Activated T-helper 1 cell treated with anti-CD3 and anti-CD28 coated beads, Interleukin-12 subunit alpha, Interleukin-12 subunit beta, Interleukin-2, Interleukin-4 antibody, amounts not matched to agents 30 ng/mL and 10 ng/mL and 1 ng/mL, durations not matched to agents 14 hours and 24 hours and 36 hours (primary cell): ENCODE measurements at places on chromosomes 13 and 19. TPM values are rescaled to one million over a fixed set of nuclear protein-coding genes. Genes with fewer than 3 reads are reported as not detected.

- H3K36me3 ChIP-seq, result no peaks in the 10 kb centered on the region
- no peak overlapping the region for H3K4me3 ChIP-seq
- H3K27me3 ChIP-seq, result no peaks in the 10 kb centered on the region
- no peak overlapping the region for H3K27ac ChIP-seq
- H3K4me1 ChIP-seq, result no peaks in the 10 kb centered on the region
These were observed 904.8 kb upstream of the PCDH20 start for GRCh38 chr13:62320129-62321108.

DNA sequence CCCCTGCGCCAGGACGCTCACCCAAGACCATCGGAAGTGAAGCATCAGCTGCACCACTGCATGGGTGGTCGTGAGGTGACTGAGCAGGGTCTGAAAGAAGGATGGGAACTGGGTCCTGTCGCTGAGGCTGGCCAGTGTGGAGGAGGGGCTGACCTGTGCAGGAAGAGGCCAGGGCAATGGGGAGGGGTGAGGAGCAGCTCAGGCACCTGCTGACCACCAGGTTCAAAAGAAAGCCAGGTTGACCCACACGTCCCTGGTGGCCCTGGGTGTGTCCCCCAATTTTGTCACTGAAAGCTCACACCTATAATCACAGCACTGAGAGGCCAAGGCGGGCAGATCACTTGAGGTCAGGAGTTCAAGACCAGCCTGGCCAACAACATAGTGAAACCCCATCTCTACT, 13.7 kb upstream of the ZSCAN1 start:
- no peaks in the 10 kb centered on the region for H3K27me3 ChIP-seq
- H3K36me3 ChIP-seq, result peaks cover 4% of the 10 kb centered on the region
- DNase-seq, result no peak
- H3K4me3 ChIP-seq, result no peak overlapping the region
- H3K27ac ChIP-seq, result no peak overlapping the region
- no peaks in the 10 kb centered on the region for H3K4me1 ChIP-seq

- no peak overlapping the region for H3K27ac ChIP-seq
- H3K36me3 ChIP-seq, result no peaks in the 10 kb centered on the region
- DNase-seq, result no peak
- no peak overlapping the region for H3K4me3 ChIP-seq
These were observed 463.0 kb downstream of the TSHZ3 start for GRCh38 chr19:30886222-30886621.

GRCh38 chr13:94859811-94860210, 147.5 kb upstream of the SOX21 start:
- H3K4me3 ChIP-seq, result no peak overlapping the region
- H3K36me3 ChIP-seq, result no peaks in the 10 kb centered on the region
- no peak overlapping the region for H3K27ac ChIP-seq
- H3K27me3 ChIP-seq, result peaks cover 5% of the 10 kb centered on the region
- peaks cover 10% of the 10 kb centered on the region for H3K4me1 ChIP-seq

- H3K4me3 ChIP-seq, result no peak overlapping the region
These were observed 5.9 kb upstream of the SLC7A9 start for GRCh38 chr19:32875428-32875827.

- H3K4me1 ChIP-seq, result peaks cover 24% of the 10 kb centered on the region
- no peak overlapping the region for H3K4me3 ChIP-seq
These were observed 71.4 kb downstream of the LRCH1 start for GRCh38 chr13:46624353-46624752.

DNA sequence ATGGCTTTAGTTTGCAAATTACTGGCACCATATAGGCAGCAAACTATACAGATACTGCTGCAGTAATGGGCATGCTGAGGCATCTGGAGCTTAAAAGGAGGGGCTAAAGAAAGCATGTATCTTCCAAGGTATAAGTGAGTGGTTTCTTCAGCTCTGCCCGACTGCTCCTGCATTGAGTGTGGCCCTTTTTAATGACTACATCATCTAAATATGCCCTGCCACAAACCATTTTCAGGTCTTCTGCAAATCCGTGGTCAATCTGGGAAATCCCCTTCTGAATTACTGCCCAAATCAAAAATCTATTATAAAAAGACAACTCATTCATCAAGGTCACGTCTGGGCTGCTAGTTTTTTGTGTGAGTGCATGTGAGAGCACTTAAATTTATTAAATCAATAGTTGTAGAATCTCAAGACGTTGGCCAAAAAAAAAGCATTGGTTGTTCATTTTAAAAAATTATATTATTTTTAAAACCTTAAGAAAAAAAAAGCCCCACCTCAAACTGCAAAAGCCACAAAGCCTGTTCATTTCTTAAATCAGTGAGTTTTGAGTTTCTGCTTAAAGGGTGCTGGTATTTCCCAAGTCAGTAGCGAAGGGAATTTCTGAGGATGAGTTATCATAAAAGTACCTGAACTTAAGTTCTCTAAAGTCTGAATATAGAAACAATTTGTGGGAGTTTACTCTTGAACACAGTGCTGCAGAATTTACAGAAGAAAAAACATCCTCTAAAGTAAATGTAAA, 16.3 kb downstream of the LCP1 start:
- H3K27me3 ChIP-seq, result no peaks in the 10 kb centered on the region
- H3K4me1 ChIP-seq, result peaks cover 82% of the 10 kb centered on the region
- peaks cover 44% of the 10 kb centered on the region for H3K36me3 ChIP-seq
- peak overlapping the region; percentile 69 for H3K4me3 ChIP-seq

- peak overlapping the region; percentile 78 for H3K27ac ChIP-seq
- H3K36me3 ChIP-seq, result peaks cover 5% of the 10 kb centered on the region
- H3K27me3 ChIP-seq, result no peaks in the 10 kb centered on the region
- peak overlapping the region; percentile 92 for H3K4me3 ChIP-seq
- H3K4me1 ChIP-seq, result peaks cover 20% of the 10 kb centered on the region
These were observed 22.2 kb downstream of the ZNF175 start for GRCh38 chr19:51593138-51593890.

GRCh38 chr13:31105020-31105795, 56.5 kb downstream of the HSPH1 start:
- no peak overlapping the region for H3K4me3 ChIP-seq
- H3K36me3 ChIP-seq, result no peaks in the 10 kb centered on the region
- H3K4me1 ChIP-seq, result no peaks in the 10 kb centered on the region
- H3K27ac ChIP-seq, result no peak overlapping the region

DNA sequence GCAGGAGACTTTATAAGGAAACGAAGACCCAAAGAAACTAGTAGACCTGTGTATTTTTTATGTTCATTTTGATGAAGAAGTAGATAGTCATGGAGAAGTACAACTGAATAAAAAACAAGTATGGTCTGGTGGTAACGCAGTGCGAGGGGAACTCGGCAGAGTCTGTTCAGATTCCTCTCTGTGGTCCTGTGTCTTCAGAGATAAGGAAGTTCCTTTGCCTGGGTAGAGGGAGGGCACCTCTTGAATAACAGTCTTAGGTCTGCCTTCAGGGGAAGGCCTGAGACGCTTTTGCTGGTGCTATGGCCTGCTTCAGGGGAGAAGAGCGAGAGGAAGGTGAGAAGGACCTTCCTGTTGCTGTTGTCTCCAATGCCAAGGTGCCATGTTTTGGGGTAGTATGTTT, 25.9 kb upstream of the SLC46A3 start:
- H3K27ac ChIP-seq, result no peak overlapping the region
- no peaks in the 10 kb centered on the region for H3K4me1 ChIP-seq
- H3K27me3 ChIP-seq, result peaks cover 7% of the 10 kb centered on the region
- H3K4me3 ChIP-seq, result no peak overlapping the region

DNA sequence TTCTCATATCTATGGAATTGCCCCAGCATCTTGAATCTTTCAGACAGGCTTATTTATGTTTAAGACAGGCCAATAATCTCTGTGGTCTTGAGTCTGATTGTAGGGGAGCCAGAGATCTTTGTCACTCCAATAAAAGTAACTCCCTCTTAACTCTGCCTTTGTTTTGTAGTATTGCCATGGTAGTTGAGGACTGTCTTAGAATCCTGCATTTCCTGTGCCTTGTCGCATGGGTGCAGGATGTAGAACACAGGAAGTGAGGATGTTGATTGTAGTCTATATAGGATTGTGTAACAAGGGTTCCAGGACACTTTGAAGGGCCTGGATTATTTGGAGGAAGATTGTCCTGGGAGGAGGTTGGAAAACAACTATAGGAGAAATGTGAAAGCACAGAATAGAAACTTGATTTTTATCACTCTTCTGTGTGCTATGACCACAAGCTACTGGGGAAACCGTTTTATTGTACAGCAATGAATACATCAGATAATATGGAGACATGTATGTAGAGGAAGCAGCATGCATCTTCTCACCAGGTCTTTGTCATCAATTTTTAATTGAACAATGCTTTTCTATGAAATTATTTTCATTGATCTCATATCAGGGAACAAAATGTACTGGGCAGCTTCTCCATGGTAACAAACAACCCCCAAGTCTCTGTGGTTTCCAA, 411.7 kb downstream of the FGF9 start:
- H3K4me3 ChIP-seq, result no peak overlapping the region
- H3K27me3 ChIP-seq, result no peaks in the 10 kb centered on the region
- H3K4me1 ChIP-seq, result peaks cover 33% of the 10 kb centered on the region
- no peak overlapping the region for H3K27ac ChIP-seq
- peaks cover 7% of the 10 kb centered on the region for H3K36me3 ChIP-seq
- no peak for DNase-seq

DNA sequence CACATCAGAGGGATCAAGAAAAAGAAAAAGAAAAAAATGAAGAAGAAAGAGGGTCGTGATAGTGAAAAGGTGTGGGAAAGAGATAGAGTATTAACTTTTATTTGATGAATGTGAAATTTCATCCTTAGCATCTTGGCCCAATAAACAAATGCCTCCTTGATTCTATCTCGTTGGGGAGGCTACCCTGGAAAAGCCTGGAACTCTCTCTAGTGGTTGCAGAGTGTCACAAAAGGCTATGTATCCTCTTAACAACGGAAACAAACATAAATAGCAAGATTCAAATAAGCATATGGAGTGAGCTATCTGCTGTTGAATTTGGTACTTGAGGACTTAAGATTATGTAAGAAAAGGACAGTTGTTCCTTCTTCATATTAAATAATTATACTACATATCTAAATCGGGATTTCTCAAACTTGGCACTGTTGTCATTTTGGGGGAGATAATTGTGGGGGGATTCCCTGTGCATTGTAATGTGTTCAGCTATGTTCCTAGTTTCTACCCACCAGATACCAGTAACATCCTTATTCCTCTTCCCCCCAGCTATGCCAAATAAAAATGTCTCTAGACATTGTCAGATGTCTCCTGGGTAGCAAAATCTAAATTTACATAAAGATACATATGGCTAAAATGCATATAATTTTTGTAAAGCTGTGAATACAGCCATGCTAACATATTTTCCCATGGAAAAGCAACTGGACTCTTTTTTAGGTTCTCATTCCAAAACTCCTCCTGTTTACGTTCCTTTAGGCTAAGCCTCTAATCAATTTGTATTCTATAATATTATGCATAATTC, 557.2 kb downstream of the DCT start:
- H3K36me3 ChIP-seq, result no peaks in the 10 kb centered on the region
- no peak overlapping the region for H3K4me3 ChIP-seq

- H3K27me3 ChIP-seq, result no peaks in the 10 kb centered on the region
- DNase-seq, result no peak
- no peaks in the 10 kb centered on the region for H3K36me3 ChIP-seq
- no peak overlapping the region for H3K27ac ChIP-seq
These were observed 36.4 kb downstream of the ATP11A start for GRCh38 chr13:112726016-112726767.

DNA sequence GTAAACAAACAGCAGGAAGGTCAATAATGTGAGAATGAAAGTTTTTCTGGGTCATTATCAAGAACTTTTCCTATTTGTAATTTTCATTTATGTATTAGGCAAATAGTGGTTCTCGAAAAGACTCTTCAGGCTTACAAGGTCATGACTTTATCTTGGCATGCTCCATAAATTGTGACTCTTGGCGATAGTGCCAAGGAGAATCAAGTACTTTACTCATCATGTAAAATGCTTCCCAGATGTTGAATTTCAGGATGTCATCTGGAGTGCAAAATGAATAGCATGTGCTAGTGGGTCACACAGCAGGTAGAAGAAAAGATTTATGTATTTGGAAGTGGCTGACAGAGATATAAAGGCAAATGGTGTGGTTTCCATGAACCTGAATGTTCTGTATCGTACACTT, 1492.7 kb upstream of the PCDH20 start:
- H3K4me1 ChIP-seq, result no peaks in the 10 kb centered on the region
- no peak for DNase-seq
- no peak overlapping the region for H3K27ac ChIP-seq
- no peaks in the 10 kb centered on the region for H3K27me3 ChIP-seq
- H3K4me3 ChIP-seq, result no peak overlapping the region

DNA sequence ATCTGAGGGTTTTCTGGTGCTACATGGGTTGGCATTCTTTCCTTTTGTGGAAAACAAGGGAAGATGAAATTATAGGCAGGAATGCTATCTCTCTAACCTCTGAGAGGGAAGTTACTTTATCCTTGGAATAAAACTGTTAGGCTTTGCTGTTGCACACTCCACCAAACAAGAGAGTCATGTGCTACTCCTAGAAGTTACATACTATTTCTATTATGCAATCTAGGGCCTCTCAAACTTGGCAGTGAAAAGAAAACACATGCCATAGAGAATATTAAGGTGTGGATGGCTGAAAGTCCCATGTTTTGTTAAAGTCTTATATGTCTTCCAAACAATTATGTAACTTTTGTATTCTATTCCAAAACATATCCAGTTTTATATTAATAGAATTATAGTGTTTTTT, 367.9 kb downstream of the SLC7A1 start:
- DNase-seq, result no peak
- H3K36me3 ChIP-seq, result no peaks in the 10 kb centered on the region
- H3K27ac ChIP-seq, result no peak overlapping the region
- no peaks in the 10 kb centered on the region for H3K4me1 ChIP-seq
- H3K27me3 ChIP-seq, result no peaks in the 10 kb centered on the region

- no peaks in the 10 kb centered on the region for H3K36me3 ChIP-seq
- H3K27me3 ChIP-seq, result no peaks in the 10 kb centered on the region
- no peak within 1 kb of the TSS for H3K4me3 ChIP-seq
- DNase-seq, result no peak
- no peak within 1 kb of the TSS for H3K27ac ChIP-seq
- no peaks in the 10 kb centered on the region for H3K4me1 ChIP-seq
These were observed at the start of gene KLK6 for GRCh38 chr19:50969413-50969760. Gene KLK6, minus strand, starts transcription at chr19:50969591. Its CDS starts 1,487 bp downstream, at chr19:50968104.

DNA sequence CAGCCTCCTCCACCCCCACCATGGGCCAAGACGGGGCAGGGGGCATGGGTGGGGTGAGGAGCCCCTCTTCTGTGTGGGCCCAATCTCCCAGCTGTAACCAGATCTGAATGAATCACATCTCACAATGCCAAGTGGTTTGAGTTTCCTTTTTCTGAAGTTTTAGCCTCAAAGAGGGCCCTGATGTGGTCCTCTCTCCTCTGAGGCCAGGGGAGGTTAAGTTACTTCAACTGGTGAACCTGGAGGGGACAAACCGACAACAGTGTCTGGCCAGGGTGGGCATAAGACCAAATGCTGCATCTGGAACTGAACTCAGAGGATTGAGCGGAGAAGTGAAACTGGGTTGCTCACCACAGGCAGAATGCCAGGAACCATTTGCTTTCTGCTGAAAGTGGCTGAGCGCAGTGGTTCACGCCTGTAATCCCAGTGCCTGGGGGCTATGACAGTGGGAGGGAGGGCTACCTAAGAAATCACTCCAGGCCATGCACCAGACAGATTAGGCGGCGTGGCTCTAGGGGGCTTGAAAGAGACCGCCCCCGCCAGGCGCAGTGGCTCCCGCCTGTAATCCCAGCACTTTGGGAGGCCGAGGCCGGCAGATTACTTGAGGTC, 15.4 kb upstream of the IRGC start:
- H3K27me3 ChIP-seq, result peaks cover 11% of the 10 kb centered on the region
- H3K4me3 ChIP-seq, result peak overlapping the region; percentile 72
- H3K36me3 ChIP-seq, result peaks cover 2% of the 10 kb centered on the region
- no peak for DNase-seq
- peaks cover 18% of the 10 kb centered on the region for H3K4me1 ChIP-seq
- peak overlapping the region; percentile 73 for H3K27ac ChIP-seq

The TUBB4A gene
- 2.3 and 3.0 TPM in 2 replicates for total RNA-seq

The SLC17A7 gene
- 0.16 TPM in 1 of 2 replicates, not detected in the other for total RNA-seq

The CYP4F22 gene
- total RNA-seq, result 0.10 TPM in 1 of 2 replicates, not detected in the other

The SMAD9 gene
- 0.08 TPM in 1 of 2 replicates, not detected in the other for total RNA-seq

The PSG6 gene
- not detected in 2 replicates for total RNA-seq

The POU2F2 gene
- 64.0 and 65.8 TPM in 2 replicates for total RNA-seq
